ENCODE measurements at places on chromosomes 5 and 9.

- DNase-seq, result no peak
These were observed at the start of gene MAMDC2 for GRCh38 chr9:70043689-70044489. TSS of gene MAMDC2 (plus strand) at chr9:70043848. CDS start at chr9:70044198, 350 bp downstream.

DNA sequence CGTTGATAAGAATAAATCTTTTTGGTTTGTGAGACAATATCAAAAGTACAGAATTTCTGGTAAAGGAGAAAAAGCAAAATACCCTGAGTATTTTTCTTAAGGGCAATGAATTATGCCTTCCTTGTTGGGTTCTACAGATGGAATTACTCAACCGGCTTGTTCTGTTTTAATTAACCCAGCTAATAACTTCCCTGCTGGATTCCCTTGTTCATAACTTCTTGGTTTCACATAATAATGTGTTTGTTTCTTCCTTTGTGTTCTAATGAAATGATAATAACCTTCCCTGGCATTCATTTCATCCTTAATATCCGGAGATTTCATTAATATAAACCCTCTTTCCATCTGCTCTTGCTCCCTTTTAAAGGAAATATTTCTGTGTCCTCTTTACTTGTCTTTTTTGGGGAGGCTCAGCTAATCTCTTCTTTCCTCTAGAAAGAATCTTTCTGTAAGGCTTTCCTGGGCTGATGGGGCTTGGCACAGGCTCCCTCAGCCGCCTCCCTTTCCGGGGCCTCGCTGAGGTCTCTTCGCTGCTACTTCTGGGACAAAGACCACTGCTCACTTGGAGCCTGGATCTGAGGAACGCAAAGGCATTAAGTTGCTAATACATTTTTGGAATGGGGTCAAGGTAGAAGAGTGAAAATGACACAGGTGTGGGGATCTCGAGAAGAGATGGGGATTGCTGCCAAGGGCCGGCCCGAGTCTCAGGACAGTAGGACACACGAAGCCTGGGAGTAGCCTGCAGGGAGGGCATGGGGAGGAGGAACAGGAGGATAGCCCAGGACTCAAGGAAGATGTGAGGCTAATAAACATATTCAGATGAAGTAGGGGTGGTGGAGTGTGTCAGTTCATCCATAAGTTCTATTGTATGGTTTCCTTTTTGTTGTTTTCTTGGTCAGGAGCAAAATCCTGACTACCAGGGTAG lies 118.5 kb downstream of the NRG2 start:
- DNase-seq, result no peak

GRCh38 chr5:86929123-86929766 lies 311.5 kb downstream of the COX7C start:
- no peak for DNase-seq

- DNase-seq, result no peak
These were observed 172.0 kb upstream of the MSX2 start for GRCh38 chr5:174552428-174552827.

Data from central memory CD4-positive, alpha-beta T cell (primary cell).